WTC11 (cell line): ENCODE measurements at places on chromosomes 11 and 22. TPM values are rescaled to one million over a fixed set of nuclear protein-coding genes. Genes with fewer than 3 reads are reported as not detected.
A peak's percentile ranks its signal among the peaks of the same experiment; 100 is the strongest.

SAA4 gene
- 0.44 to 0.50 TPM in 2 of 3 replicates, not detected in the other for total RNA-seq

TECTA gene
- 0.37 to 0.66 TPM (median 0.37 TPM) in 3 replicates for total RNA-seq

PKP3 gene
- total RNA-seq: 17.3 to 23.4 TPM (median 21.4 TPM) in 3 replicates

ARHGEF17 gene
- 16.5 to 18.2 TPM (median 16.9 TPM) in 3 replicates for total RNA-seq

LMO2 gene
- total RNA-seq: 1.0 to 3.4 TPM (median 1.4 TPM) in 3 replicates

NTM gene
- 11.5 to 16.4 TPM (median 14.5 TPM) in 3 replicates for total RNA-seq

MS4A12 gene
- total RNA-seq: not detected in 3 replicates

KRTAP5-2 gene
- total RNA-seq: not detected in 3 replicates

CAVIN3 gene
- 27.3 to 41.5 TPM (median 28.0 TPM) in 3 replicates for total RNA-seq

CSTF3 gene
- total RNA-seq: 47.5 to 68.3 TPM (median 50.4 TPM) in 3 replicates

TSGA10IP gene
- total RNA-seq: 3.4 to 4.5 TPM (median 4.1 TPM) in 3 replicates

B3GAT1 gene
- 20.9 to 30.0 TPM (median 23.1 TPM) in 3 replicates for total RNA-seq

ANGPTL5 gene
- not detected in 3 replicates for total RNA-seq

CCDC89 gene
- total RNA-seq: not detected in 3 replicates

DNA sequence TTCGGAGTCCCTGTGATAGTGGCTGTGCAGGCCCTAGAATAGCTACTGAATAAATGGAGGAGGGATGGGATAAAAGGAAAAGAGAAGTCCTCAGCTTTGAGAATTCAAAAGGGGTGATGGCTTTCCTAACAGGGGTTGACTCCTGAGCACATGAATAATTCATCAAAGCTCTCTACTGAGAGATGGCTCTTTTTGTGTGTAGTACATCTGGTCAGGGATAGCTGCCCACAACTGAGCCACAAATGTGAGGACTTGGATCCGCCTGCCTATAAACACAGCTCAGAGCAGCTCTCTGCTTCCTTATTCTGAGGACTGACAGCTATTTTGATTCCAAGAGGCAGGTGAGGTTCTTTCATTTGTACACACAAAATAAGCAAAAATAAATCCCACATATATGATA is 82.3 kb downstream of the USP35 start:
- DNase-seq: no peak

DNA sequence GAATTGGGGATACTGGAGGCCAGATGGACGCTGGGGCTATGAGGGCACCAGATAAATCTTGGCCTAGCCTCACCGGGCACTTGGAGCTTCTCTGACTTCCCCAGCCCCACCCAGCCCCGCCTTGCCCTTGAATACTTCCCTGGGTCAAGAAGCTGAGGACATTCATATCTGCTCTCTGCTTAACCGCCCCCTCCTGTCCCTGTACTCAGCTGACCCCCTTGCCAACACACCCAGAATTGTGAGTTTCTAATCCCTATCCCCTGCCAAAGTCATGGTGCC is 22.0 kb downstream of the FADS3 start:
- DNase-seq: no peak

DNA sequence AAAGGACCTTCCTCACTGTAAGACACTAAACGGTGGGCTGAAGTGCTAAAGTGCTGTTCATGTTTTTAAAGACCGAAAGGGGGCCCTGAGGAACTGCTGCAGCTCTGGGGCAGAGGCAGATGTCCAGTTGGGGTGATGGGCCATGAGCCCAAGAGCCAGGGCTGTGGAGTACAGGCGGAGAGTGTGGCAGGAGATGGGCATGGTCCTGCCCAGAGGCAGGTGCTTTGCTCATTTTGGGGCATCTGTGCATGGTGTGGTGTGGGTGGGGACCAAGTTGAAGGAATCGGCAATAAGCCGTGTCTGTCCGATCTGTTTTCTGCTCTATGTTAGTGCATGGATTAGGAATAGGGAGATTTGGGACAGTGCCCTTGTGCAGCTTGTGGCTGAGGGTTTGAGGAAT is 258.3 kb downstream of the NTM start:
- DNase-seq: no peak

DNA sequence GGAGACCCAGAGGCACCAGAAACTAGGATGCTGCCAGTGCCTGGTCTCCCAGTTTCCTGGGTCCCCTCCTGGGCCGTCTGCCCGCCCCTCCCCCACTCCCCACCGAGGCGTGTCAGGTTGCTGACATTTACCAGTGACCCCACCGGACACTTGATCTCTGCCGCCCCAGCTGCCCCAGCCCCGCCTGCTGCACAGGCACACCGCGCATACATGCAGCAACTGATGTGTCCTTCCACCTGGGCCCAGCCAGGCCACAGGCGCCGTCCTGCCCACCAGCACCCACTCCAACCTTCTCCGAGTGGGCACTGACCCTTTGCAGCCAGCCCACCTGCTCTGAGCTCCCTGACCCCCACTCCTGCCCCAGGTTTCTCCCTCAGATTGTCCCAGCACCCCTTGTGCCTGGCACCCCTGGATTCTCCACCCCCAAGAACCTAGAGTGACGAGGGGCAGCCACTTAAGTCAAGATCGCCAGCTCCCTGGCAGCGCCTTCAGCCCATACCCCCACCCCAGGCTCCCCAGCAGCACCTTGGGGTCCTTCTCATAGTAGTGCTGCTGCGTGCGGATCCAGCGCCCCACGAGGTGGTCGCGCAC is 548 bp downstream of the PYGM start:
- no peak for DNase-seq

GRCh38 chr11:47378010-47378835 is at the start of gene SPI1:
TSS of gene SPI1 (minus strand) at chr11:47378547. CDS start at chr11:47378353, 194 bp downstream.
- no peak for DNase-seq

DNA sequence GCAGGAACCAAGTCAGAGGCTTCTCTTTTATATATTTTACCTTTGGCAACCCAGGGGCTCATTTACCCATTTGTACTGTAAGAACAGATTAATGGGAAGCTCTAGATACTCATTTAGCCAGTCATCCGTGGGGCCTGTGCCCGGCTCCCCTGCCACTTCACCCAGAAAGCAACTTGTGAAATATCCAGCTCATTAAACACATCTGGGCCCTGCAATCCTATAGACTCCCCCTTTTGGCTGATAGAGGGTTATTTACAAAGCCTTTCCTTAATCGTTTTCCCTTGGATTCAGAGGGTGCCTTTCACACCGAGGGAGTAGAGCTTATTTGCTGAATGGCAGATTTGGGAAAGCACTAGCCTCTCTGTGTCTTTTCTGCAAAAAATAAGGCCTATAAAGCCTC is 118.7 kb upstream of the SORL1-AS1 start:
- no peak for DNase-seq

DNA sequence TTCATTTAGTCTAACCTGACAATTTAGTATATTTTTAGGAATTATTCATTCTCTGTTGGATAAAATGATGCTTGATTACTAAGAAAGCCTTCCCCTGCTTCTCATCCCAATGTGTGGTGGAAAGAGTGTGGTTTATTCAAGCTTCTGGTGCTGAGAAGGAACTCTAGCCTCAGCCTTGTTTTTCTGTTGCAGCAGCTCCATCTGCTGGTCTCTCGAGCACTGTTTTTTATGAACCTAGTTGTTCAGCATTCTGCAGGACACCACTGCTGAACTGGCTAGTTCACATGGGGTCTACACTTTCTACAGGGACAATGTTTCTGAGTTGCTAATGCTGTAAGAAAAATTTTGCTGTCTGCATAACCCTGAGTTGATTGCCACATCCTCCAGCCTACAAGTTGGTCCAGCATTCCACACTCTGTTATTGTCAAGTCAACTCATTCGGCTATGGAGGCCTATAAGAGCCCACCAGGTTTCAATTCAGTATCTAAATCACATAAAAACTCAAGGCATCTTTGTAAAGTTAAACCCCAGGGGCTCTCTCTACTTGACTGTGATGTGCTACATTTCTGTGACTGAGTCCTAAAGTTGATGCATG is 14.3 kb downstream of the OR2AG2 start:
- DNase-seq: peak; percentile 52

GRCh38 chr22:48079505-48080290 is 1317.2 kb downstream of the TBC1D22A start:
- no peak for DNase-seq

- peak; percentile 52 for DNase-seq
These were observed 1.5 kb downstream of the TCIRG1 start for GRCh38 chr11:68040101-68040956.

- no peak for DNase-seq
These were observed 1224.8 kb downstream of the JRKL start for GRCh38 chr11:97614606-97615005.
